NCI-H1092 treated with DMSO at 0.1 percent for 48 hours (cell line): ENCODE measurements at places on chromosomes 7 and 10.

GRCh38 chr7:21251151-21251800, 176.6 kb upstream of the SP4 start:
- peak; percentile 45 for DNase-seq

DNA sequence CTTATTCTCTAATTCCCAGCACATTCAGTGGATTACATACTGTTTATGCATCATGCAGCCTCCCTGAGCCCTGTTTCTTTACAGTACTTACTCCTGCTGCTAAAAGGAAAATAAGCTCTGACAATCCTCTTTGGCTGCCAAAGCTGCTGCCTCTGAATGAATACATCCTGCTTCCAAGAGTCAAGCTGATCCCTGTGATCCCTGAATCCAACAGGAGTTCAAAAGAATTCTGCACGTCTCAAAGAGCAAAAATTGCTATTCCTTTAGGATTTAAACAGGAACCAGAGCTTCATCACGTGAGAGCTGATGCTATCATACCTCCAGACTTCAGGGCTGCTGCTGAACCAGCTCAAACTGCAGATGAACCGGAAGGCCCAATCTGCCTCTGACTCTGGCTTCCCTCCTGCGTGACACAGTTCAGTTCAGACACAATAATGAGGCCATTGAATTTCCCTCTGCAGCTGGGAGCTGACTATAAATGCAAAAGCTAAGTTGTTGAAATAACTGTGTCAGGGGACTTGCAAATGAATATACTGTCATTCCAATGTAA, 851.0 kb upstream of the PHF14 start:
- DNase-seq: peak; percentile 56

GRCh38 chr7:12716134-12716681, 28.8 kb downstream of the ARL4A start:
- DNase-seq: no peak

- no peak for DNase-seq
Measured at GRCh38 chr7:33806298-33807154, 98.8 kb upstream of the BMPER start.

DNA sequence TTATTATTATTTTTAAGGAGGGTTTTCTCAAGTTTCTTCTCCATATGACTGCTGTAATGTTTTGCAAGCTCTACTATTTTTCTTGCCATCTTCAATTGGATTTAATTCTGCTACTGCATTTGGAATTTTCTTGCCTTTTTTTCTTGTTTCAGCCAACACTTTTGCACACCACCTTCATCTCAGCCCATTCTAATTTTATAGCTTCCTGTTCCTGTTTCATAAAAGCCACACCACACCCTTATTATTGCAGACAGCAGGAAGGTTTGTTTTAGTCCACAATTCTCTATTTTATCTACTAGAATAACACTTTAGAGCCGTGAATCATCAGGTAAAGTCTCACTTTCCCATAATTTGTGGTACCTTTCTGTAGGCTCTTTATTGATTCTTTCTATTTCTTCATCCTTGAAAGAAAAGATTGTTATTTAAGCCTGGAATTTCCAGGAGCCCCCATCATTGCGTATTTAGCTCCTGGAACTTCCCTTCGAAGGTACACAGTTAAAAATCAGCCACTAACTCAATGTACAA, 209.3 kb upstream of the TBX20 start:
- DNase-seq: no peak

- DNase-seq: no peak
Measured at GRCh38 chr7:40200791-40201190, 66.0 kb downstream of the SUGCT start.

DNA sequence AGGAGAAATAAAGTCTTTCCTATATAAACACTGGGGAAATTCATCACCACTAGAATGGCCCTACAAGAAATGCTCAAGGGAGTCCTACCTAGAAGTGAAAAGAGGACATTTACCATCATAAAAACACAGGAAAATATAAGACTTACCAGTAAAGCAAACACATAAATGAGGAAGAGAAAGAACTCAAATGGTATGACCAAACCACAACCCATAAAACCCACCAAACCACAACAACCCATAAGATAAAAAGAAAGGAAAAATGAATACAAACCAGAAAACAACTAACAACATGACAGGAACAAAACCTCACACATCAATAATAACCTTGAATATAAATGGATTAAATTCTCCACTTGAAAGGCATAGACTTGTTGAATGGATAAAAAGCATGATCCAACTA, 71.9 kb upstream of the DIP2C start:
- DNase-seq: no peak

- no peak for DNase-seq
Measured at GRCh38 chr7:113657603-113658002, 261.2 kb downstream of the PPP1R3A start.

GRCh38 chr10:50394832-50395231, 143.5 kb upstream of the ASAH2 start:
- DNase-seq: no peak

DNA sequence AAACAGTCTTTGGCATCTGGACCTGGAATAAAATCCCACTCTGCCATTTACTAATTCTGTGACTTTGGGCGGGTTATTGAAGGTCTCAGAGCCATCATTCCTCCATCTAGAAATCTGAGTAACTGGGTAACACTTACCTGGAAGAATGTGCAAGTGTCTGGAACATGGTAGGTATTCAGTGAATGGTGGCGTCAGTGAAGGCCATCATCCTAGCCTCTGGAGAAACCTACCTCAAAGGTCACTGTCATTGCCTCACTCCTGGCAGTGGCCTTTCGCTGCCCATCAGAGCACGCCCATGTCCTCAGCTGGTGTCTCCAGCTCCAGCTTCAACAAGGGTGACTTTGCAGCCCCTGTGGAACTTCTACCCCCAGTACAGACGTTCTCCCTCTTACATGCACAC, 4.5 kb downstream of the GAL3ST4 start:
- DNase-seq: no peak

DNA sequence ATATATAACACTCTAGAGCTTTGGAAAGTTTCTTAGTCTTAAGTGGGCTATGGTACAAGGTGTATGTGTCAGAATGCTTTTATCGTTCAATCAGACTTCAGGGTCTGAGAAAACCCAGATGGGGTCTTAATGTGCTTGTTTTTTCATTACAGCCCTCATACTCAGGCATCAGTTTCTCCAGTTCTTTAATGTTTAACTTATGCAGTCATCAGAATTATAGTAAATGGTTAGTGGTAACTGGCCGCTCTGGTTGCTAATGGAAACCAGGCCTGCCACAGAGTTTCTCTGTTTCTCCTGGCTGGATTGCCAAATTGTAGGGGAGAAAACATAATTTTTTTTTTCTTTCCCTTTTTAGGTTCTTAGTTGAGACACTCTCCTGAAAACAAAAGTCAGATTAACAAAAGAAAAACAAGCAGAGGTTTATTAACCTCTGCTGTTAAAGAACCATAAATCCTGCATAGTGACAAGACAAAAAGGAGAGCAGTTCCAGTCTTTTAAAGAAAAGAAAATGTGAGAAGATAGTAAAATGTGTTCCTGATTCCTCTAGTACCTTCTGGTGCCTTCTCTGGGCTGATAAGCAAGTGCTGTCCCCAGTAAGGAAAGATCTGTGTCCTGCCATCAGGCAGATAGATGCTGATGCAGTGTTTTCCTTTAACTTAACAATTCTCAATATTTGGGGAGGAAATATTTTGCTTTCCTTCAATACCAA, 21.5 kb upstream of the GHITM start:
- DNase-seq: no peak

DNA sequence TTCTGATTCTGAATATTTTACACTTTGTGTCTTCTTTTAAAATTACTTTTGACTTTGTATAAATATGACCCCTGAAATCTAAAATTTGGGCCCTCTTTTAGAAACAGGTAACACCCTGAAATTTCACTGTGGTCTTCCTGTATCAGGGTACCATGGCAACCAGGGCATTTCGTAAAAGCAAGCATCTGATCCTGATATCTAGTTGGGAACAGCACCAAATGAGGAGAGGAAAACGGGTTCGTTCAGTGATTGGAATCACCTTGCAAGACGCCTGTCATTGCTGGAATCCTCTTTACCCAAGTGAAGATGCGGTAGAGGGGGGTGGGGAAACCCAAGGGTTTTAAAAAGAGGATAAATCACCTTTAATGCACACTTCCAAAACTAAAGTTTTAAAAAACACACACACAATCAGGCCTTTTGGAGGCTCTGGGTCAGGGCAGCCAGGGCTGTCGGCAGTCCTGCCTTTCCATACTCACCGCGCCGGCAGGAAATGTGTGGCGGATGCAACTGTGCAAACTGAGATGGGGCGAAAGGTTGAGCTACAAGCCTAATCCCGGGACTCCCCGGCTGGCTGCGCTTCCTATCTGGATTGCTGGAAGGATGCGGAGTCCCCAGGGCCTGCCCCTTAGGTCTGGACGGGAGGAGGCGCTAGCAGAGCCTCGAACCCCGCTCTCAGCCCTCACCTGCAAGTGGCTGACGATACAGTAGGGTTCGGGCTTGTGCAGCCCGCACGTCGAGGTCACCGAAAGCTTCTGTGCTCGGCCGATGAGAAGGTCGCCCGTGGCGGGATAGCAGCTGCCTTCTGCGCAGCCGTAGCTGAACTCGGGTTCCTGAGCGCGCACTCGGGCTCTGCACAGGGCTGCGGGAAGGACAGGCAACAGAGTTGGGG, 1.8 kb downstream of the LAMB1 start:
- no peak for DNase-seq

GRCh38 chr7:94787285-94787684, 120.1 kb upstream of the PPP1R9A start:
- DNase-seq: no peak

- no peak for DNase-seq
Measured at GRCh38 chr7:112485766-112486165, 5.0 kb downstream of the LSMEM1 start.

DNA sequence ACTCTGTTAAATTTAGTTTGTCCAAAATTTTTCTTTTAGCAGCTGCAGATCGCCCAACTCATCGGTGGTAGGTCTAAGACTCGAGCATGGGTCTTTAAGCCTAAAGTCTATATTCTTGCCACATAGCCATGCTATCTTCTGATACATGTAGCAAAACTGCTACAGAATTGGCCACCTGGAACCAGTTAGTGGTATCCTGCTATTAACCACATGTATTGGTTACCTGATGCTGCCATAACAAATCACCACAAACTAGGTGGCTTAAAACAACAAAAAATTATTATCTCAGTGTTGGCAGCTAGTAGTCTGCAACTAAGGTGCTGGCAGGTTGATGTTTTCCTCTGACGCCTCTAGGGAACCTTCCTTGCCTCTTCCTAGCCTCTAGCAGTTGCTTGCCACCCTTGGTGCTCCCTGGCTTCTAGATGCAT, 96.7 kb upstream of the PIK3CG start:
- no peak for DNase-seq

- DNase-seq: no peak
Measured at GRCh38 chr7:132544999-132545398, 31.3 kb downstream of the PLXNA4 start.

GRCh38 chr10:52261362-52261761, 52.7 kb upstream of the DKK1 start:
- no peak for DNase-seq

DNA sequence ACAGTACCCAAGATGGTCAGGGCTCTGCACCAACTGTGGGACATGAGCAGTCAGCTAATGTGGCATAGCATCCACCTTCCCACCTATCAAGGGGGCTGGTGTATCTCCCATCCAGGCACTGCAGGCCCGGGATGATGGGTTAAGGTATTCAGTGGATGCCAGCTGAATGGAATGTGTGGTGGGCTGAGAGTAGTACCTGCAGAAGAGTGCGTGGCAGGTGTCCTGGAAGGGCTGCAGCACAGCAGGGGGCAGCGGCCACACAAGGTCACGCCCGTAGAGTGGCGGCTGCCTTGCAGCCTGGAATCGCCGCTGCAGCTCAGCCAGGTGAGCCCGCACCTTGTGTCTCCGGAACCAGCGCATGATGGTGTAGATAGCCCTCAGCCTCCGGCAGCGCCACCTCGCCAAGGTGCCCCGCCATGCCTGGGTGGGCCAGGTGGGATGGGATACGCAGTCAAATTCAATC, 13.3 kb downstream of the MYO1G start:
- no peak for DNase-seq

DNA sequence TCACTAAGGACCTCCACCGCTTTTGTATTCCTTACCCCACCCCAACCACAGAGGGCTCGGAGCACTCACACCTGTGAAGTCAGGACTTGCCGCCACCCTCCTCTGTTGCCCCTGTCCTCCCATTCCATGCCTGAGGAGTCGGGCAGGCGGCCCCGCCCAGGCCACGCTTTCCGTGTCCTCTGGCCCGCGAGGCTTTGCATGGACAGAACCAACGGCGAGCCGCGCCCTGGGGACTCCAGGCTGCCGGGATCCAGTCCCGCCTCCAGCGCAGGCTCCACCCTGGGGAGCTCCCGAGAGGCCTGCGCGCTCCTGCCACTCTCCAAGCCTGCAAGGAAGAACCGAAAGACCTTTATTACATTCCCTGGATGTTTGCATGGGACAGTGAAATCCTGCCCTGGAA, 366.4 kb upstream of the POM121L12 start:
- DNase-seq: no peak

GRCh38 chr10:121478556-121478955, 119.7 kb downstream of the FGFR2 start:
- no peak for DNase-seq

- peak; percentile 82 for DNase-seq
Measured at GRCh38 chr7:101162551-101163278, 2.7 kb downstream of the VGF start.

GRCh38 chr10:125344573-125345171, 184.3 kb upstream of the CTBP2 start:
- no peak for DNase-seq

DNA sequence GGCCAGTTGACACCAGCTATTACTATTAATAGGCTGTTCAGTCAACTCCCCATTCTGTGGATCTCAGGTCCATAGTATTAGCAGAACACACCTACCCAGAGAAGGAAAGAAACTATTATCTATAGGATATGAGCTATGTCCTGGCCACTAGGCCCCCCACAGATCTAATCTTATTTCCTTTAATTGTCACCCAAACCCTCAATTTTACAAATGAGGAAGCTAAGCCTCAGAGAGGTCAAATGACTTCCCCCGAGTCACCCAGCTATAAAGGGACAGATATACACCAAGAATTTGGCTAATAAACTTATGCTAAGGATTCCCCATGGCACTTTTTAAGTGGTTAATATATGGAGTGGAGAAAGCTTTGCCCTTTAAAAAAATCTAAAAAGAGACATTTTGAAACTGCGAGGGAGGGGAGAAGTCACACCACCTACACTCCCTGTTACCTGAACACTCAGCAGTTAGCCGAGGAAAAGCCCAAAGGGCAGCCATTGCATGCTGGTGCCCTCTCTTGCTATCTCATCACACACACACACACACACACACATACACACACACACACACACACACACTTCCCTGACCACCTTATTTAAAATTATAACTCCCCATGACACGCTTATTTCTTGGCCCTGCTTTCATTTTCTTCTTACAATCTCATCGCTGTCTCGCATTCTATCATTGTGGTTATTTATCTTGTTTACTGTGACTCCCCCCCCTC, 157.0 kb upstream of the ADO start:
- no peak for DNase-seq

- DNase-seq: no peak
Measured at GRCh38 chr10:128475686-128476367, 349.6 kb upstream of the MKI67 start.
